ENCODE measurements at places on chromosomes 5 and 9.

GRCh38 chr9:81687521-81688261 is 1.7 kb downstream of the TLE1 start:
- DNase-seq = no peak

DNA sequence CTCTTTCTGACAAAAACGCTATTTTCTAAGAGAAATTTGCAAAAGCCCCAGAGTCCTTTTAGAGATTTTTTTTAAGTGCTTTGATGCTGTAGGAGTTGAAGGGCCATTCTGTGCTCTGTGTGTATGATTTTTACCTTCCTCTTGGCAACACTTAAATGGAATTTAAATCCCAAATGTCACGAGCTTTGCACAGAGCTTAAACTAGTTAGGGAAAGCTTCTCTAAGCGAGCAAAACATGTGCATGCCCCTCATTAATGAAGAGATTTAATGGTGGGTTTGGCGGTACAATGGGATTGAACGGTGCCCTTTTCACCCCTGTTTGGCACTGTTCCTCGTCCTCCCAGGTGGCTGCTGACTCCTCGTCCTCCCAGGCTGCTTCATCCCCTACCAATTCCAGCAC is 220.7 kb downstream of the DRD1 start:
- DNase-seq = no peak

DNA sequence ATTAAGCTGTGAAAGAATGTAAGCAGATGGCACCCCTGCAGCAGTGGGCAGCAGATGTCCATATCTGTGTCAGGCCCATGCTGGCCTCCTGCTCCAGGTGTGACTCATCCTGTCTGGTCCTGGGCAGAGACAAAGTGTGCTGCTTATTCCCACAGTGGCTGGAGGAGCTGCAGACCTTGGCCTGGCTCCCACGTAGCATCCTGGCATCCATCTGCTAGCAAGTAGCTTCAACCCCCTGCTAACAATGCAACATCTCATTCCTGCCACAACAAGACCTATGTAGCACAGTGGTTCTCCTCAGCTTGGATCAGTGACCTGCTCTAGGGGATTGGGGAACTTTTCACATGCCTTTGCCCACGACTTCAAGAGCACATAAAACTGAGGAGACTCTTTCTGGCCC is 126.4 kb upstream of the SLC12A2 start:
- DNase-seq = no peak

DNA sequence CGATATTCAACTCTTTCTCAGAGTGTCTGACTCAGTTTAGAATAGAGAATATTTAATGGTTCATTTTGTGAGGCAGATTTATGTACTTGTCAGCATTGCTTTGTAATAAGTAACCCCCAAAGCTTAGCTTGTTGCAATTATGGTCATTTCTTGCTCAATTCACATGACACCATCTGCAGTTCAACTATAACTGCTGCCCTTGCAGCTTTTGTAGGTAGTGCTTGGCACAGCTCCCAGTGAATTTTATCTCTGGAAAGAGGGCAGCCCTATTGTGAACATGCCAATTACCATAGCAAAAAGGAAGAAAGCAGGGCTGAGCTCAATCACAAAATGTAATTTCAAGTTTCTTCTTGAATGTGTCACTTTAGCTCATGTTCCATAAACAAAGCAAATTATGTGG is 1587.7 kb upstream of the ACO1 start:
- no peak for DNase-seq

GRCh38 chr9:104092875-104093600 is 1.1 kb upstream of the SMC2 start:
- DNase-seq = no peak
